Astrocyte (in vitro differentiated cells and primary cell): ENCODE measurements at places on chromosomes 11 and 22.

DNA sequence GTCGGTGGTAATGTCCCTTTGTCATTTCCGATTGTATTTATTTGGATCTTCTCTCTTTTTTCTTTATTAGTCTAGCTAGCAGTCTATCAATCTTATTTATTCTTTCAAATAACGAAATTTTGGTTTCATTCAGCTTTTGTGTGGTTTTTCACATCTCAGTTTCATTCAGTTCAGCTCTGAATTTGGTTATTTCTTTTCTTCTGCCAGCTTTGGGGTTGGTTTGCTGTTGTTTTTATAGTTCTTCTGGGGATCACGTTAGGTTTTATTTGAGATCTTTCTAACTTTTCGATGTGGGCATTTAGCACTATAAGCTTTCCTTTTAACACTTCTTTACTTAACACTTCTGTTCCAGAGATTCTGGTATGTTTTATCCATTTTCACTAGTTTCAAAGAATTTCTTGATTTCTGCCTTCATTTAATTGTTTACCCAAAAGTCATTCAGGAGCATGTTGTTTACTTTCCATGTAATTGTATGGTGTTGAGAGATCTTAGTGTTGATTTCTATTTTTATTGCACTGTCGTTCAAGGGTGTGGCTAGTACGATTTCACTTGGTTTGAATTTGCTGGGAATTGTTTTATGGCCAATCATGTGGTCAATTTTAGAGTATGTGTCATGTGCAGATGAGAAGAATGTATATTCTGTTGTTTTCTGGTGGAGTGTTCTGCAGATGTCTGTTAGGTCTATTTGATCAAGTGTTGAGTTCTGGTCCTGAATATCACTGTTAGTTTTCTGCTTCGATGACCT, 7.7 kb upstream of the SCGB1D1 start:
- DNase-seq: no peak
- peaks cover 6% of the 10 kb centered on the region for H3K27me3 ChIP-seq
- H3K4me3 ChIP-seq: no peak overlapping the region
- no peaks in the 10 kb centered on the region for H3K4me1 ChIP-seq
- no peak overlapping the region for H3K27ac ChIP-seq

DNA sequence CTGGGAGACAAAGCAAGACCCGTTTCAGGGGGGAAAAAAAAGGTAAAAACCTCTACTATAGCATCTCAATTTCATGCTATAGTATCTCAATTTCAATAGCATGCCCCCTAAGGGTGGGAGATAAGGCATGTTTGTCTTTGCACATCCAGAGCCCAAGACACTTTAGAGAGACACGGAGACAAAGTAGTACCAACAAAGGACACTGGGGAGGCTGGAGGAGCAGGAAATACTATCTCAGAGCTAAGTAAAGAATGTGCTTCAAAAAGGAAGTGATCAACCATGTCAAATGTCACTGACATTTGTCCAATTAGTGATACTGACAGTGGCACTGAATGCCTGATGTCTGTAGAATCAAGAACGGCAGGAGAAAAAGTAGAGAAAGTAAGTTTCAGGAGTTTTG, 68.6 kb downstream of the RRAS2 start:
- H3K27ac ChIP-seq: no peak overlapping the region
- peaks cover 18% of the 10 kb centered on the region for H3K36me3 ChIP-seq
- no peak overlapping the region for H3K4me3 ChIP-seq
- no peak for DNase-seq
- H3K27me3 ChIP-seq: no peaks in the 10 kb centered on the region
- H3K4me1 ChIP-seq: peaks cover 13% of the 10 kb centered on the region

GRCh38 chr11:17923217-17923616, 89.6 kb downstream of the SERGEF start:
- peaks cover 2% of the 10 kb centered on the region for H3K36me3 ChIP-seq
- H3K4me1 ChIP-seq: no peaks in the 10 kb centered on the region
- no peak overlapping the region for H3K4me3 ChIP-seq

DNA sequence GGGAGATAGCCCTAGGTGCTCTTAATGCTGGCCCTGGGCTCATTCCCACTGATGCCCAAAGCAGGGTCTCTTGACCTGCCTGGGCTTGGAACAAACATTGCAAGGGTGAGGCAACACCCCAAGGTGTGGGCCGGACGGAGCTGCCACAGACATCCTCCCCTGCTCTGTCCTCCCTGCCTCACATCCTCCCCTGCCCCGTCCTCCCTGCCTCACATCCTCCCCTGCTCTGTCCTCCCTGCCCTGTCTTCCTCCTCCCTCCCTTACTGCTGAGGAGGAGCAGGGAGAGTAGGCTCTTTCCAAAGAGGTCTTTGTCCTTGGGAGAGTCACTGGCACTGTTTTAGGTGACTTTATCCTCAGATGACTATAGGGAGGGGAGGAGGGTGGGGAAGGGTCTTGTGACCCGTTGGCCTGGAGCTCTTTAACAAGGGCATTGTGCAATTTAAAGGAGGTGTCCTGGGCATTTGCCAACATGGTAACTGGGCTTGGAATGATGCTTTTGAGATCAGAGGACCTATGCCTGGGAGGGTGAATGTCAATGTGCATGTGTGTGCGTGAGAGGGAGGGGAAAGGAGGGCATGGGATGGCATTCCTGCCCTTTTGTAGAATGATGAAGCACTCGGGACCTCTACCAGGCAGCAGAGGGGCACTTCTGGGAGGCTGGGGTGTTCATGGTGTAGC, 700 bp downstream of the FAM180B start:
- H3K27ac ChIP-seq: no peak overlapping the region
- DNase-seq: no peak
- H3K4me1 ChIP-seq: no peaks in the 10 kb centered on the region
- H3K27me3 ChIP-seq: peaks cover 5% of the 10 kb centered on the region
- H3K36me3 ChIP-seq: peaks cover 12% of the 10 kb centered on the region
- no peak overlapping the region for H3K4me3 ChIP-seq

- H3K36me3 ChIP-seq: no peaks in the 10 kb centered on the region
- H3K27me3 ChIP-seq: no peaks in the 10 kb centered on the region
- no peak for DNase-seq
- H3K27ac ChIP-seq: no peak overlapping the region
Observed at GRCh38 chr22:26995235-26995634, 337.8 kb downstream of the MIAT start.

DNA sequence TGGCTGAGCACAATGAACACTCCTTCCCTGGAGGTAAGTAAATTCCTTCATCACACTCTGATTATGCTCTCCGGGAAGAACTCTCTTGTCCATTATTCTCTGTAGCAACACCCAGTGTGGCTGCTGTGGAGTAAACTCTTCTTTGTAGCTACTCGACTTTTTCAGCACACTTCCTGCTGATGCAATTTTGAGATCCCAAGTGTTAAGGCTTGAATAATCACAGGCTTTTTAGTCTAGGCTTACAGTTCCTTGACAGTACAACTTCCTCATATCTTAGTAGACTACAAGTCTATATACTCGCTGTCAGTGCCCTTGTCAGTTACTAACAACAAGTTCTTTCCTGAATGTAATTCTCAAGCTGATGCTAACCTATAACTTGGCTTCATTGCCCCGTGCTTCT, 301.8 kb upstream of the API5 start:
- DNase-seq: no peak
- no peaks in the 10 kb centered on the region for H3K36me3 ChIP-seq
- H3K27me3 ChIP-seq: no peaks in the 10 kb centered on the region

- DNase-seq: peak; percentile 30
- no peaks in the 10 kb centered on the region for H3K27me3 ChIP-seq
- H3K4me1 ChIP-seq: peaks cover 6% of the 10 kb centered on the region
- H3K36me3 ChIP-seq: no peaks in the 10 kb centered on the region
- H3K4me3 ChIP-seq: no peak overlapping the region
Observed at GRCh38 chr11:29095821-29096220, 921.0 kb downstream of the KCNA4 start.

DNA sequence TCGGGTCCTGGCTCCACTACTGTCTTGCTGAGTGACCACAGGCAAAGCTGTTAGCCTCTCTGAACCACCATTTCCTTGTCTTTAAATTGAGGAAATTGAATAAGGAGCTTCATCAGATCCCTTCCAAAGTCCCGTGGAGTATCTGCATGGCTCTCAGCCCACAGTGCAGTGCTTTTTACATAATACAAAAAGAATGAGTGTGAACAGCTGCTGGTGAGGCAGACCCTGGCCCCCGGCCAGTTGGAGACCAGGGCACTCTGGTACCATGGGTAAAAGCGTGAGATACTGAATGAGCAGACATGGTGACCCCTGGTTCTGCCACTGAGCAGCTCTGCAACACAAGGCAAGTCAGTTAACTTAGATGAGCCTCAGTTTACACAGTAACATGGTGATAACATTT, 86.8 kb downstream of the GALNT18 start:
- DNase-seq: peak; percentile 3
- no peak overlapping the region for H3K27ac ChIP-seq
- H3K4me1 ChIP-seq: no peaks in the 10 kb centered on the region
- H3K4me3 ChIP-seq: no peak overlapping the region
- peaks cover 10% of the 10 kb centered on the region for H3K27me3 ChIP-seq
- no peaks in the 10 kb centered on the region for H3K36me3 ChIP-seq

DNA sequence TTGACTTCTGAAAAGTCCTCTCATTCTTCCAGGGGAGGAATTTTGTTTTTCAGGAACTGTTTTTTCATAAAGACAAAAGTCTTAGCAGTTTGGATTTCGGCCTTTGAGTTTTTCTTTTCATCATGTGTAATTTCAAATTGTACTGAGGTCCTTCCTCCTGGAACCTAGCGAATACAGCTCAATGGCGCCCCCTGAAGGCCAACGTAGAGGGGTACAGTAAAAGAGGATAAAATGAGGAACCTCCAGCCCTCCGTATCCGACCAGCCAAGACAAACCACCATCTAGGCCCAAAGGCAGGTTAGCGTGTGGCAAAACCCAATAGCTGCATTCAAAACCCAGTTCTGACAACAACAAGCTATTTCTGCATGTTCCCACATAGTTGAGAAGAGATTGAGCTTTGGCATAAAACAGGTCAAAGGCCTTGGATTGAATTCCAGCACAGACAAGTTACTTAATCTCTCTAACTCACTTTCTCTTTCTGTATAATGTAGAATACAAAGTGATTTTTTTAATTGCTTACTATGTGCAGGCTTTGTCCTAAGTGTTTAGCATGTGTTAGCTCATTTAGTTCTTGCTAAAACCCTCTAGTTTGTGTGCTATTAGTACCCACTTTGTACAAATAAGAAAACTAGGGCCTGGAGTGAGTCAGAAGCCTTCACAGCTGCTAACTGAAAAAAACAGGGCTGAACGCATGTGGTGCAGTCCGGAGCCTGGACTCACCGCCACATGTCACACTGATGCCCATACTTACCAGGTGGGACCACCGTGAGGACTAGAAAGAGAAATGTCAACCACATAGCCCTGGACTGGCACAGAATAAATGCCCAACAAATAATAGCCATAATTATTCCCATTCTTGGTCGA, 43.2 kb upstream of the ETS1 start:
- H3K27me3 ChIP-seq: no peaks in the 10 kb centered on the region
- peak; percentile 49 for DNase-seq
- H3K4me3 ChIP-seq: no peak overlapping the region
- peaks cover 5% of the 10 kb centered on the region for H3K4me1 ChIP-seq

GRCh38 chr11:121508449-121508848, 55.7 kb upstream of the SORL1-AS1 start:
- H3K4me3 ChIP-seq: no peak overlapping the region
- H3K27me3 ChIP-seq: peaks cover 3% of the 10 kb centered on the region
- no peaks in the 10 kb centered on the region for H3K36me3 ChIP-seq

GRCh38 chr22:29041408-29041807, 20.2 kb downstream of the C22orf31 start:
- peak; percentile 93 for DNase-seq
- peak overlapping the region; percentile 78 for H3K27ac ChIP-seq
- no peaks in the 10 kb centered on the region for H3K27me3 ChIP-seq
- H3K4me1 ChIP-seq: peaks cover 38% of the 10 kb centered on the region
- no peaks in the 10 kb centered on the region for H3K36me3 ChIP-seq
- H3K4me3 ChIP-seq: no peak overlapping the region

DNA sequence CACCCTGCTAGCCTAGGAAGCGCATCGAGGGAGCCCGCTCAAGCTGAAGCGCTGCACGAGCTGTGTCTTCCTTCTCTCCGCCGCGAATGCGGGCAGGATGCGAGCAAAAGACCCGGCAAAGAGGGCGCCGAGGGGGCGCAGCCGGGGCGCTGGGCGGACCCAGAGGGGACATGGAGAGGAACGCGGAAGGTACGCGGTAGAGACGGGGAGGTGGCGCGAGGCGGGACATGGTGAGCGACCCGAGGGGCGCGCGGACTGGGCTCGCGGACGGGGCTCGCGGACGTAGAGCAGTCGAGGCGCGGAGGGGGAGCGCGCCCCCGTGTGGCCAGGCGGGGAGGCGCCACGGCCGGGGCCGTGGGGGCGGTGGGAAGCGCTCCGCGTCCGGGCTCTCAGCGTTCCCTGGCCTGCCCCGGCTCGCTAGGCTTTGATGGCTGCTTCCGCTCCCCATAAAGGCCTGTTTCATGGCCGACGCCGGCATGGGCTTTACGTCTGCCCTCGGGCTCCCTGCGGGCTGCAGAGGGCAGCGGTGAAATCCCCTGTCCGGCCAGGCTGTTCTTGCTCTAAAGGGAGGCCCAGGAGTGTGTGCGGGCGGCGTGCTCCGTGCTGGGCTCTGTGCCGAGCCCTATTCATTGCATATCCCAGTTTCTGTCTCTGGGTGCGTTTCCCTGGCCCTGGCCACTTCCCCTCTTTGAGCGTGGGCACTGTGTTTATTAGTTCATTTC, 31.2 kb upstream of the TRIM29 start:
- DNase-seq: no peak
- H3K36me3 ChIP-seq: no peaks in the 10 kb centered on the region

GRCh38 chr11:62130283-62131169, 6.7 kb downstream of the INCENP start:
- H3K27me3 ChIP-seq: no peaks in the 10 kb centered on the region
- no peak for DNase-seq
- no peak overlapping the region for H3K27ac ChIP-seq
- H3K4me1 ChIP-seq: peaks cover 3% of the 10 kb centered on the region
- H3K4me3 ChIP-seq: no peak overlapping the region

DNA sequence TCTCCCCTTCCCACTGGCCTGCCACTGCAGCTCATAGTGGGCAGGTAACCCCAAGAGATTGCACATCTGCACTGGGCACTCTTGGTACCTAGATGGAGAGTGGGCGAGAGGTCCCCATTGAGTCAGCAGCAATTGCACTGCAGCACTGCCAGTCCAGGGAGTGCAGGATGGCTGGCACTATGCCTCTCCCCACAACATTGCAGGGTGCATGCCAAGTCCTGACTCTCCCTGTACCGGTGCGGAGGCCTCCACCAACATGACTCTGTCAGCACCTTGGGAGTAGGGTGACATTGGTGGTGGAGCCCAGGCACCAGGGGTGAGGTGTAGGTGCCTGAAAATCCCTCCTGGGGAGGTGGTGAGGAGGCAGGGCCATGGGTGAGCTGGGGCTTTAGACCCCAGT, 82.2 kb downstream of the TRAF6 start:
- H3K27me3 ChIP-seq: no peaks in the 10 kb centered on the region
- peaks cover 26% of the 10 kb centered on the region for H3K4me1 ChIP-seq
- H3K4me3 ChIP-seq: no peak overlapping the region
- H3K27ac ChIP-seq: no peak overlapping the region
- DNase-seq: no peak
